ENCODE measurements at places on chromosomes 1 and 21.

DNA sequence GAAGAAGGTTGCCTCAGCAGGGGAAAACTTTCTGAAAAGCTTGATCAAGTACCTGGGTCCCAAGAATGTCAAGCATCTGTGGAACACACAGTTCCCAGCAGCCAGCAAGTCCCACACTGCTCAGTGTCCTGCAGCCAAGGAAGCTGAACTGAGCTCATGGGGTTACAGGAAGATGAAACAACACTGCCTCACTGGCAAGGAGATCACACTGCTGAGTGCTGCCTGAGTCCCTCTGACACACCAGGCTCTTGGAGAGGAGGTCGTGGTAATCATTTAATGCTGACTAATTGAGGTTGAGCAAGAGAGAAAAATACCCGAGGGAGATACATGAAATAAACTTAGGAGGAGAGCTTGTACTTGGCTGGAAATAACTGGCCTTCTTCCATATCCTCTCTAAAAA lies 75.2 kb downstream of the MPZL1 start:
- peak; percentile 52 for DNase-seq

DNA sequence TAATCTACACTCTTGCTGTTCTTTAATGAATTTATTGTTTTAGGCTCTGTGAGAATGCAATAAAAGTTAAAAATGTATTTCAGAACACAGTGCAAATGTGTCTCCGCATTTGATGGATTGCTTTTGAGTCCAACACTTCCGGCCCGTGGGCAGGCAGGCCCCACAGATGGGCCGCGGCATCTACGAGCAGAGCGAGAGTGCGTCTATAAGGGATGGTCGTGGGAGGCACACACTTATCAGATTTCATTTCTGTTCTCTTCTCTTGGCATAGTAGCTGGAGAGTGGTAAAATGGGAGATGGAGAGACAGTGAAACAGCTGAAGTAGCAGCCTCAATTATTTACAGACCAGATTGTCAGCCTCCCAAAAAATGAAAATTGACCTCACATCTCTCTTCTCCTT lies 134.2 kb downstream of the NAV1 start:
- DNase-seq: no peak

DNA sequence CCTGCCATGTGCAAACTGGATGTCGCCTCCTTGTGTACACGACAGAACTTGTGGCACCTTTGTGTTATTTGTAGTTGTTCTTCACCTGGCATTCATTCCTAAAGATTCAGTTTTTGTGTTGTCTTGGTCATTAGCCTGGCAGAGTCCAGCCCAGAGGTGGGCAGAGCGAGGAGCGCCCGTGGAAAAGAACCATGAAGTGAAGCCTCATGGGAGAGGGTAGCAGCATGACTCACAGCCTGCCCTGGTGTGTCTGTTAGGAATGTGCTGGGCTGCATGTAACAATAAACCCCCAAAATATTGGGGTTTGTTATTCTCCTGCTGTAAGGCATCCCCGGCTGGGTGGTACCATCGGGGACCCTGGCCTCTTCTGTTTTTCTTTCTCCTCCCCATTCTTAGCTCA lies 124.9 kb upstream of the TMEM51 start:
- no peak for DNase-seq

DNA sequence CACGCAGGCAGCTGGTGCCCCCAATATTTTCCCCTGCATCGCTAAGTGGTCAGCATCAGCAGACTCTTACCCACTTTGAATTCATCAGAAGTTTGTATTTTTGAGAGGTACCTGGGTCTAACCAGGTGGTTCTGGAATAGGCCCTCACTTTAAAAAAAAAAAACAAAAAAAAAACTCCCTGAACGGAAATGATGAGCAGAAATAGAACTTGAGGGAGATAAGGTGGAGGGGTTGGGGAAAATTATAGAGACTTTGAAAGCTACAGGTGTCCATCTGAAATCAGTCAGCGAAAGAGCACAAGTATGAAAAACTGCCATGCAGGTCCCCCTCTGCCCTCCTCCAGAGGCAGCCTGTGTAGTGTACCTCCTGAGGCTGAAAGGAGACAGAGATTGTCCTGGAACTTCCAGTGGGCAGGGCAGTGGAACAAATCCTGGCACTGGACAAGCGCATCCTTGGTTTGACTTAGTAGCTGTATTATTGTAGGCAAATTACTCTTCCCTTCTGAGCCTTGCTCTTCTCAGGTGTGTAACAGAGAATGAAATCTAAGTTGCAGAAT lies 1.2 kb downstream of the SLAMF7 start:
- DNase-seq: no peak

DNA sequence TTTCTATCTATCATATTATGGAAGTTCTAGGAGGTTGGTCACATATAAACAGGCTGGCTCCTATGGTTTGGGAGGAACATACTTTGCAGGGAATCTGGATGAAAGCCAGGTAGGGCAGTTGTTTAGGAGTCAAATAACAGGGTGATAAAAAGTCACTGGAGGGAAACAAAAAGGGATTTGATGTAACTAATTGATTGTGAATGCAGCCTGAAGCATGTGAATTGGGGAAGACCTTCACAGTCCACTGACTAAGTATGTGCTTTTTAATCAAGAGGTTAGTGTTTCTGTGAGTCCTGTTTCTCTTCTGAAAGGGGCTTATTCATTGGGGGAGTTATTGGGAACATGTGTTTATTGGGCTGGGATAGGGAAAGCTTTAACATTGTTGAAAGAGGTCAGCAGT lies 41.3 kb downstream of the HMCN1 start:
- DNase-seq: peak; percentile 48

- DNase-seq: no peak
Observed at GRCh38 chr1:31932491-31933316, 5.5 kb downstream of the PTP4A2 start.

- DNase-seq: no peak
Observed at GRCh38 chr1:150576794-150577556, 2.4 kb downstream of the MCL1 start.

DNA sequence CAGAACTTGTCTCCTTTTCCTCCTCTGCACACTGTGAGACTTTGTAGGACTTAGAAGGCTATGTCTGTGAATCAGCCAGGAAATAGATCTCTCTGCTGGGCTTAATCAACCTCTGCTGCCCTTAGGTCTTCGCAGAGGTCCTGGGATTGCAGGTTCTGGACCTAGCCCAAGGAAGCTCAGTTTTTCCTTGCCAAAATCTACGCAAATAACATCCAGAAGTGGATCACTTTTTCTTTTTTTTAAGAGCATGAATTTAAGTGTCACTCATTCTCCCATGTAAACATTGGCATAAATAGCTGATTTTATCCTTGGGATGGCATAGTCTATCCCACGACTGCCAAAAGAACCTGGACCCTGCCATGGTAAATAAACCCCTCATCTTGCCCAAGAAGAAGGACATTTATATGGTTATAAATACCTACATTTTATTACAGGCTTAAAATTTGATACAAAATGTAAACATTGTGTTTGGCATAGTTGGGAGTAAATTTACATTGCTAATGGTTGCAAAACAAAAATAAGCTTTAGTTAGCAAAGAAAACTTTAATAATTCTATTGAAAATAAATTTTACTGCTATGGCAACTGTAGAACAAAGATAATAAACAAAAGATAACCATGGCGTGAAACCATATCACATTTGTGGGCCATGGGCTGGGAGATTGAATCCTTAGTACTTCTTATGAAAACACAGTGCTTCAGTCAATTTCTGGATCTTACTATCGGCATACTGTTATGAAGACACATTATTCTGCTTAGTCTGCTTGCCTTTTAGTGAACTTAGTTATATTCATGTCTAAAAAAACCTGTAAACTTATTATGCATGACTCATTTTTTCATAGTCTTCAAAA lies 24.5 kb upstream of the DISC1 start:
- DNase-seq: peak; percentile 23

DNA sequence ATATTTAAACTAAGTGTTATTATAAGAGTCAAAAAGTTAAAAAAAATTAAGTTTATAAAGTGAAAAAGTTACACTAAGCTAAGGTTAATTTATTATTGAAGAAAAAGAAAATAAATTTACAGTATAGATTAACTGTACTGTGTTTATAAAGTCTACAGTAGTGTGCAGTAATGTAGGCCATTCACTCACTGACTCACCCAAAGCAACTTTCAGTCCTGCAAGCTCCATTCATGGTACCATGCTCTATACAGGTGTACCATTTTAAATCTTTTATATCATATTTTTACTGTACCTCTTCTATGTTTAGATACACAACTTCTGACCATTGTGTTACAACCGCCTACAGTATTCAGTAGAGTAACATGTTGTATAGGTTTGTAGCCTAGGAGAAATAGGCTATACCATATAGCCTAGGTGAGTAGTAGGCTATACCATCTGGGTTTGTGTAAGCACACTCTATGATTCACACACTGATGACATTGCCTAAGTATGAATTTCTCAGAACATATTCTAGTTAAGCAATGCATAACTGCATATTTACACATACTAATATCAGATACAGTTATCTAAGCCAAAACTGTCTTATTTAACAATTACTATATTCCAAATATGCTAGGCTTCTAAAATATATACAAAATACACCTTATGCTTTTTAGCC lies 80.6 kb upstream of the GFI1 start:
- no peak for DNase-seq

- DNase-seq: peak; percentile 62
Observed at GRCh38 chr1:168386949-168387586, 106.4 kb downstream of the TBX19 start.

- DNase-seq: no peak
Observed at GRCh38 chr1:19044975-19045831, 88.7 kb upstream of the IFFO2 start.

DNA sequence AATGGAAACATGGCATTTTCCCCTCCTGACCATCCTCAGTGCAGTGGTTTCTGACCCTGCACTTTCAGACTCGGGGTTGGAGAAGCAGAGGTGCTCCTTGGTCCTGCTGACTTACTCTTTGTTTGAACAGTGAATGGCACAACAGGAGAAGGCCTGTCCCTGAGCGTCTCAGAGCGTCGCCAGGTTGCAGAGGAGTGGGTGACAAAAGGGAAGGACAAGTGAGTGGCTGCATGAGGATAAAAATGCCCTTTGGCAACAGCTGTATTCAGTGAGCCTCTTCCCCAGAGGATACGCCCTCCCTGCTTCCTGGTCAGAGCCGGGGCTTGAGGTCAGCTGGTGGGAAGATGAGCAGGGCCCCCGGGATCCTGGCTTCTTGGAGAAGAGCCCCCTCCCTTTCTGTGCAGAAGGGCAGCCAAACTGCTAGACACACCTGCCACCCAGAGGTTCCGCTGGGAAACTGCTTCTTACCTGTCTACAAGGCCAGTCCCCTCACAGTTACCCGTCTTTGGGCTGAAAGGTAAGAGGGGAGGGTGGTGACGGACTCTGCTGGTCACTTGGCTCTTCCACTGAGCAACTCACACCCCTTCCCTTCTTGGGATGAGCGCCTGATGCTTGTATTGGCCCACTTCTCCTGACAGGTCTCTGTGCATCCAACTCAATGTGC lies 16.6 kb downstream of the NPL start:
- peak; percentile 38 for DNase-seq

DNA sequence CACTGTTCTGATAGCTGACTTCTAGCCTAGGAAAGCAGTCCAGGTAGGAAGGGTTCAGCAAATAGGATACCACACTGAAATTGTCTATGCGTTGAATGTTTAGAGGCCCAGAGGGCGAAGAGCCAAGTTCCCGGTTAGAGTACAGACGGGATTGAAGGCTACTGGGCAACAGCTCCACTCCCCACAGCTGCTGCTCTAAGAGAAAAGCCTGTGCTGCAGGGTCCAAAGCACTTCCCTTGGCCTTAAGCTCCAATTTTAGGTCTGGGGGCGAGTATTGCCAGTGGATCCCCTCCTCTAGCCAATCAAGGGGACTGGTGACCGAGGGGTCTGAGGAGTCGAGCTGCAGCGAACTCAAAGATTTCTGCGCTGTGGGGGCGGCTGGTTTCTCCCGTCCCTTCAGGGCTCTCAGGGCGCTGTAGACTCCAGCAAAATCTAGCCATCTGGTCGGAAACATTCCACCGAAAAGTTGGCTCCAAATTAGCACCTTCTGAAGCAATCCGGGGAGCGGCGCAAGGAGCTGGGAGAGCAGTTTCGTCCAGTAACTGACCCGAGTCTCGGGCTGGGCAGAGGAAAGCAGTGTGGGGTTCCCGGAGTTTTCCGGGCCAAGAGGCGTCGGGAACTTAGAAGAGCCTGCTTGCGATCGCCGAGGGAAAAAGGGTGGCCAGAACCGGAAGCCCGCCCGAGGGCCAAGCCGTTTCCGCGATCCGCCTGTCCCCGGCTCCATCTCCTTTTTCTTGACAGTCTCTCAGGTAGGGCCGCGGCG lies 748 bp downstream of the PPP1R15B start:
- DNase-seq: peak; percentile 75

DNA sequence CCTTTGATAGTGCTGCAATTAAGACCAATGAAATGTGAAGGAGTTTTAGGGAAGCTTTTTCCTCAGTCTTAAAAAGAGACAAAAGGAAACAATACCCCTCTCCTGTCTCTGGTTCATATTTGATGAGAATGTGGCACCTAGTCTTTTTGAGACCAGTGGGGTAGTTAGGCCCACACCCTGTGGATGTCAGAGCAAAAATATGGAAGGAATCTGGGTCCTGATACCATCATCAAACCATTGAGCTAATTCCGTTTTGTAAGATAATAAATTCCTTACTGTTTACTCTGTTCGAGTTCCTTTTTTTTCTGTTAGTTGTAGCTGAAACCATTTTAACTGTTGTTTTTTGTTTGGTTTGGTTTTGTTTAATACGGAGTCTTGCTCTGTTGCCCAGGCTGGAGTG lies 33.3 kb downstream of the PTPRC start:
- no peak for DNase-seq

GRCh38 chr1:62337706-62338631 lies 18.7 kb upstream of the KANK4 start:
- DNase-seq: peak; percentile 65

GRCh38 chr21:32917362-32918135 lies 108.2 kb upstream of the OLIG2 start:
- peak; percentile 25 for DNase-seq

DNA sequence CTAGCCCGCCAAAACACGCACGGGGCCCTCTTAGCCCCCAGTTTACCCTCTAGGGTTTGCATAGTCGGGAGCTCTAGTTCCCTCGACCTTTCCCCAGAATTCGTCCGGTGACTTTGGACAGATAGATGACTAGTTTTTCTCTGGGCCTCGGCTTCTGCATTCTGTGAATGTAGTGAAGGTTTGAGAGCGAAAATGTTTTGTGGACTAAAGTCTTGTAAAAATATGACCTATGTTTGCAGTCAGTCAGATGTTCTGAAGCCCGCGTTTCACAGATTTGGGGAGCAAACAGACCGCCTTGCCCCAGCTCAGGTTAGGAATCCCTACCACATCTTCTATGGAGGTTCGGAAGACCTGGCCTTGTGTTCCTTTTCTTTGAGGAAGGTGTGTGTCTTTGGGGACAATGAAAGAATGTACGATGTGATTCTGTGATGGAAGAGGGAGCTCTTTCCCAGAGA lies 401 bp downstream of the UQCRH start:
- DNase-seq: no peak
